ENCODE measurements at places on chromosomes 12 and 14.

GRCh38 chr12:16844875-16845274 is 238.9 kb upstream of the LMO3 start:
- no peak for DNase-seq

DNA sequence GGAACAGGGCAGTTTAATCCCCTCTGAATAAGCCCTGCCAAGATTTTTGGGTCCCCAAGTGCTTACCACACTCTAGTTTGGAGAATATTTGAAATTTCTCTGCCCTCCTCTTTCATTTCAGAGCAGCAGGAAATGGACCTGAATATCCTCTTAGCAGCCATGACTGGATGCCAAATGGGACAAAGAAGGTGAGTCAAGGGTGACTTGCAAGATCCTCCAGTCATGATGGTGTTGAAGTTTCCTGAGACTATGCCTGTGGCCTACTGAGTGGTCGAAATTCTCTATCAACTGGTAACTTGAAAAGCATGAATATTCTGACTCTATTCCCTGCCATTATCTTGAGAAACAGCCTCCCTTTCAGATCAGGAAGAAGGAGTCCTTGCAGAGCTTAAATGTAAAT is 1674.7 kb upstream of the SEL1L start:
- no peak for DNase-seq

GRCh38 chr12:31897781-31898503 is 61.3 kb upstream of the RESF1 start:
- peak; percentile 19 for DNase-seq

DNA sequence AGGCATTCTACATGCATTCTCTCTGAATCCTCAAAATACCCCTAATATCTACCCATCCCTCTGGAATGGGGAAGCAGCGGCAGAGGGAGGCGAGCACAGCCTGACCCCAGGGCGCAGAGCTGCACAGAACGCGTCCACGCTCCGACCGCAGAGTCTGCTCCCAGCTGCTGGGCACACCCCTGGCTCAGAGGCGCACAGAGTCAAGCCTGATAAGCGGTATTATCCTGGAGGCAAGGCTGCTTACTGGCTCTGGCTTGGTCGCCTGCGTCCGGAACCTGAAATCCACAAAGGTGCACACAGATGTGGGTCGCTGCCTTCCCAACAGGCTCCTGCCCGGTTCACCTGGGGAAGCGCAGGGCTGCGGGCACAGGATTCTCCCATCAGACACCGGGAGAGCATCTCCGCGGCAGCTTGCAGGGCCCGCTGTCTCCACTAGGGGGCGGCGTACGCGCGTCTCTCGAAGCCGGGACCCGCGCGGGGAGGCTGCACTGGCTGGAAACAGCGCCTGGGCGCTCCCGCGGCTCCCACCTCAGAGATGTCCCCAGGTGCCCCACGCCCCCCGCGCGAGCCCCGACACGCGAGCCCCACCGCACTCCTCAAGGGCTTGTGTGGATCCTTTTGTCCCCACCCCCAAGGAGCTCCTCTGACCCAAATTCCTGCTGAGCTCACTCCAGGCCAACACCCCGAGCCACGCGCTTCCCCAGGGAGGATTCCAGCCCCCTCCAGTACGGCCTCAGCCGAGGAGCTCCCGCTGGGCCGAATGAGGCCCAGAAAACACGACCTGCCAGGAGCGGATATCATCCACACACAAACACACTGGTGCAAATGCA is 120.1 kb upstream of the FZD10 start:
- no peak for DNase-seq

DNA sequence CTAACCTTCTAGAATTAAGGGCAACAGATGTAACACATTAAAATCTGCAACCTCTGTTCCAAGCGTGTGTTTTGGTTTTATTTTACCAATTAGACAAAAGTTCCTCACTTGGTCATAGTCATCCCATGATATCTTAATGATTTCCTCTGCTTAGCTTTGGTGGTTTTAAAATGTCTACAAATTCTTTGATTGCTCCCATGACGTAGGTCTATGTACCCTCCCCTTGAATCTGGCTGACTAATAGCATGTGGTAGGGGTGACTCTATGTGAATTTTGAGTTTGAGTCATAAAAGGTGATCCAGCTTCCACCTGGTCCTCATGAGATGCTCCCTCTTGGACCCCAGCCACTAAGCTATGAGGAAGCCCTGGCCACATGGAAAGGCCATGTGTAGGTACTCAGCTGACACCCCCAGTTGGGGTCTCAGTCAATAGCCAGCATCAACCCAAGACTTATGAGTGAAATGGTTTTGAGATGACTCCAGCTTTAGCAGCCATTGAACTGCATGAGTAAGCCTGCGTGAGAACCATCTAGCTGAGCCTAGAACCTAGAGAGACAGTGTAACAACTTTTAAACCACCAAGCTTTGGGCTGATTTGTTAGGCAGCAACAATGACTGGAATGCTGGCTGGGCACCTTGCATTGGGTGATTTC is 247.1 kb downstream of the MSRB3 start:
- no peak for DNase-seq

Measured in HCT116 (cell line).